A172 (cell line): ENCODE measurements at places on chromosomes 4 and X. TPM values are rescaled to one million over a fixed set of nuclear protein-coding genes. Genes with fewer than 3 reads are reported as not detected.

The DUX4 gene
- not detected in 2 replicates for total RNA-seq

The TLR6 gene
- 8.1 and 11.0 TPM in 2 replicates for total RNA-seq

The TCEAL8 gene
- 60.7 and 64.9 TPM in 2 replicates for total RNA-seq

The HSFX1 gene
- total RNA-seq = 0.19 and 0.84 TPM in 2 replicates

- peak; percentile 24 for DNase-seq
Measured at GRCh38 chr4:159495515-159496236, 392.8 kb downstream of the RAPGEF2 start.

GRCh38 chr4:153434190-153434589 lies 32.0 kb upstream of the TMEM131L start:
- DNase-seq = no peak

DNA sequence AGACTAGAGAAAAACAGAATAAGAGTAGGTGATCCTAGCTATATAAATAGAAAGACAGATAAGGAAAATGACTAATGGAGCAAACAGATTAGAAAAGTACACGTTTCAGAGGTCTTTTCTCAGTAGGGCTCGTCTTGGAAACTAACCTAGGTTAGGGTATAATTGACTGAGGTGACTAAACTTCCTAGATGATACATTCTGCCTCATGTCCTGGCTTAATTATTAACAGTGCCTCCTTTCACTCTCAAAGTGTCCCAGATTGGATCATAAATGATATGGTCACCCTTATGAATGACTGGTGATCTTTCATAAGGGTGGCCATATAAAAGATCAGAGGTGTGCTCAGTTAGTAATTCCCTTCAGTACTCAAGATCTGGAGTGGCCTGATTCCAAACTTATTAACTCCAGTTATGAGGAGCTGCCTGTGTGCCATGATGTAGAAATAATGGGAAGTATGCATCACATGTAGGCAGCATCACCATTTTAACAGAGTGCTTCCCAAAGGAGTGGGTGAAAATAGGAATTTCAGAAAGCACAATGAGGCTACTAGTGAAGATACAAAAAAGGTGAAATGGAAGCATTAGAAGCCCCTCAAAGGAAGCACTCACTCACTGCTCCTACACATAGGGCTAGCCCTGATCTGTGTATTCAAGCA lies 14.7 kb upstream of the GRIA3 start:
- DNase-seq = peak; percentile 31

DNA sequence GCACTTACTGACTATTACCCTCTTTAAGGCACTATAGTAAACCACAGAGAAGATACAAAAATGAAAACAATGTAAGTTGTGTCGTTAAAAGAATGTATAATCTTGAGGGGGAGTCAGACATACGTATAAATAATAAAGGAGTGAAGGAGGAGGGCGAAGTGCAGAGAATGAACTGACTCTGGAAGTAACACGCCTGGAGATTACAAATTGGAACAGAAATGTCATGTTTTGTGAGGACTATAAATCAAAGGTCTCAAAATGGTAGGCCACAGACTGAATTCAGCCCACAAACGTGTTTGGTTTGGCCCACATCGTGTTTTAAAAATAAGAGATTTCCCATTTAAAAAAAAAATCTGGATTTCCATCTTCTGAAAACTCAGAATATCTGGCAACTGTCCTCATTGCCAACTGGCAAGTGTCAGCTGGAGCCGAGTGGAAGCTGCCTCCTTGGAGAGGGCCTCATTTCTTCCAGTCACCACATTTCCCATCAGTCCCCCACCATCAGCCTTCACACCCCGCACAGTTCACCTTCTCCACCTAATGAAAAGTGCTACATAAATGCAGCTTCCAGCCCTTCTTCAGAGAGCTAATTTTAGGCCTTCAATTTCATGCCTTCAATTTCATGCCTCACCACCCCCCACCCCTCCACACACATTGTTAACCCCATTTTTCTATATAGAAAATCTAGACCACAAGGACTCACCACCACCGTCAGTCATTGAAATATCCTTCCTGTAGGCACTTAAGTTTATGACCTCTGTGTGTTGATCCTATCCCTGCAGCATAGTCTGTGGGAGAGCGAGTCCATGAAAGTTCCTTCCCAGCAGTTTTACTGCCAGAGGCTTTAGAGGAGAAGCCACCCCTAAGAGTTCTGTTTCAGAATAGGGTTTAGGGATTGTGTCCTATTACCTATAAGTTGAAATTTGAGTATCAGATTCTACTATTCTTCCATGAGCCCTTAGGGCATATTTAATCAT lies 32.0 kb upstream of the COL25A1 start:
- no peak for DNase-seq

- DNase-seq = no peak
Measured at GRCh38 chr4:533318-534100, 34.5 kb downstream of the PIGG start.

GRCh38 chrX:3184176-3184930 lies 143.1 kb downstream of the ARSF start:
- DNase-seq = peak; percentile 41

GRCh38 chr4:150209140-150209829 lies 131.0 kb downstream of the DCLK2 start:
- peak; percentile 53 for DNase-seq

- no peak for DNase-seq
Measured at GRCh38 chr4:118279328-118279727, 73.5 kb downstream of the PRSS12 start.

GRCh38 chr4:145928748-145929147 lies 9.9 kb downstream of the ZNF827 start:
- no peak for DNase-seq

DNA sequence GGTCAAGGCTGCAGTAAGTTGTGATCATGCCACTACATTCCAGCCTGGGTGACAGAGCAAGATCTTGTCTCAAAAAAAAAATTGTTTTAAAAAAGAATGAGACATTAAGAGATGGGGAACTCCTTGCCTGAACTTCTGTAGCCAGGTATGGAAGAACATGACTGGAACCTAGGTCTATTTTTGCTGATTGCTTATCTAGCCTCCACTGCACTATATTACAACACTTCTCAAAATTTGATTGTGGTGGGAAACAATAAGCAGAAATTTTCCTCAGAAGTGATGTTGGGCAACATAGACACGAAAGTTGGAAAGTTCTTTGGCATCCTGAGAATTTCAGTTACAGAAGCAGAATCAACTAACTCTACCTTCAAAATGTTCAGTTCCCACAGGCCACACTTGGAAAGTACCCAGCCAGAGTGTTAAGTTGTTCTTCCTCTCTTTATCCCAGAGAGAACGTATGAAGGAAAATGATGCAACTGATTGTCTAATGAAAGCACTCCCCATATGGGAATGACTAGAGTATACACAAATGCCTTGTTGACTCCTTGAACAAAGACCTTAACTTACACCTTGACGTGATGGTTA lies 50.0 kb downstream of the LUZP4 start:
- DNase-seq = no peak
